ENCODE measurements at places on chromosomes 16 and 17.

DNA sequence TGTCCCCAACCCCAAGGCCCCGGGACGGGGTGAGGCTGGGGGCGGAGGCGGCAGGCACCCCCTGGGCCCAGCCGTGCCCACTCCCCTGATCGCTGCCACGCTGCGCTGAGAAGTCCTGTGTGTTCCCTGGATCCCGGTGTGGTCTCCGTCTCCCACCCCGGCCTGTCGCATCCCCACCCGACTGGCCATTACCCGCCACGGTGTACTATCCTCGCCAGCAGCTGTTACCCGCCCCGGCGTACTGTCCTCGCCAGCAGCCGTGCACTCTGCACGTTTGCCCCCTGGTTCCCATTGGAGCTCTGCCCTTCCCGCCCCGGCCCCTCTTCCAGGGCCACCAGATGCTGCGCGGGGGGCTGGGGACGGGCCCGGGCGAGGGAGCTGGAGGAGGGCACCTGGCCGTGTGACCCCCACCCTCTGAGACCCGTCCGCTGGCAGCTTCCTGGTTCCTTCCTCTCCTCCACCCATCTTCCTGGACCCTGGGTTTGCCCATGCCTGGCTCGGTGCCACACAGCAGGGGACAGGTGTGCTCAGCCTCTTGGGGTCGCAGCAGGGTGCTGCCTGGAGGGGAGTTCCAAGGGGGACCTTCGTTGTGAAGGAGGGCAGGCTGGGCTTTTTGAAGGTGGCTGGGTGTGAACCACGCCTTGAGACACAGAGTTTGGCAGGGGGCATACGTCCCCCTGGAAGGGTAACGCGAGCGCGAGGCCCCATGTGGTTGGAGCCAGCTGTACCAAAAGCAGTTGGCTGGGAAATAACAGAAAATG is 19.7 kb downstream of the BAHCC1 start:
- H3K4me3 ChIP-seq, result no peak overlapping the region
- no peak overlapping the region for H3K27ac ChIP-seq
- no peaks in the 10 kb centered on the region for H3K27me3 ChIP-seq
- H3K36me3 ChIP-seq, result no peaks in the 10 kb centered on the region

GRCh38 chr16:73426433-73427160 is 378.7 kb upstream of the ZFHX3 start:
- no peak for DNase-seq
- H3K27ac ChIP-seq, result no peak overlapping the region
- H3K36me3 ChIP-seq, result no peaks in the 10 kb centered on the region
- H3K4me1 ChIP-seq, result no peaks in the 10 kb centered on the region
- H3K27me3 ChIP-seq, result no peaks in the 10 kb centered on the region
- H3K4me3 ChIP-seq, result no peak overlapping the region

GRCh38 chr16:12896562-12896961 is 4.8 kb upstream of the SHISA9 start:
- H3K36me3 ChIP-seq, result no peaks in the 10 kb centered on the region
- no peaks in the 10 kb centered on the region for H3K27me3 ChIP-seq
- DNase-seq, result no peak
- H3K27ac ChIP-seq, result no peak overlapping the region

- peak overlapping the region; percentile 47 for H3K4me3 ChIP-seq
- H3K27ac ChIP-seq, result no peak overlapping the region
- H3K36me3 ChIP-seq, result no peaks in the 10 kb centered on the region
- peaks cover 5% of the 10 kb centered on the region for H3K4me1 ChIP-seq
- no peaks in the 10 kb centered on the region for H3K27me3 ChIP-seq
- no peak for DNase-seq
Observed at GRCh38 chr17:43994272-43995149, 9.9 kb upstream of the NAGS start.

DNA sequence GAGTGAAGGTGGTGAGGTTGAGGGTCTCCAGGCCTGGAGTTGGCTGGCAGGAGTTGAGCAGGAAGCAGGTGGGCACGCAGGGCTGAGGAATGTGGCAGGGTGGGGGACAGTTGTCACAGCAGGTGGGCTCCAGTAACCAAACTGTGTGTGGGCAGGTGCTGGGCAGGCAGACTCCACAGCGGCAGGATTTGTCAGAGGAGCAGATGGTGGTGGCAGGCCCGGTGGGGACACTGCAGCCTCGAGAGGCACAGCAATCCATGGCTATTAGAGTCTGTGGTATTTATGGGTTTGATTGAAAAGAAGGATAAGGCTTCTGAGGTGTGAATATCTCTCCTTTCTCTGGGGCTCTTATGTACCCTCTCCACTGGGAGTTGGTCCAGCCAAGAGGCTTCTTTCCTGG is at the start of gene KRTAP3-3:
Gene KRTAP3-3 (minus strand): TSS at position 326 of the 400 bp plus-strand sequence. CDS start 67 bp downstream, at position 259.
- no peak within 1 kb of the TSS for H3K27ac ChIP-seq
- no peaks in the 10 kb centered on the region for H3K36me3 ChIP-seq
- H3K4me3 ChIP-seq, result no peak within 1 kb of the TSS
- no peaks in the 10 kb centered on the region for H3K4me1 ChIP-seq
- no peaks in the 10 kb centered on the region for H3K27me3 ChIP-seq

DNA sequence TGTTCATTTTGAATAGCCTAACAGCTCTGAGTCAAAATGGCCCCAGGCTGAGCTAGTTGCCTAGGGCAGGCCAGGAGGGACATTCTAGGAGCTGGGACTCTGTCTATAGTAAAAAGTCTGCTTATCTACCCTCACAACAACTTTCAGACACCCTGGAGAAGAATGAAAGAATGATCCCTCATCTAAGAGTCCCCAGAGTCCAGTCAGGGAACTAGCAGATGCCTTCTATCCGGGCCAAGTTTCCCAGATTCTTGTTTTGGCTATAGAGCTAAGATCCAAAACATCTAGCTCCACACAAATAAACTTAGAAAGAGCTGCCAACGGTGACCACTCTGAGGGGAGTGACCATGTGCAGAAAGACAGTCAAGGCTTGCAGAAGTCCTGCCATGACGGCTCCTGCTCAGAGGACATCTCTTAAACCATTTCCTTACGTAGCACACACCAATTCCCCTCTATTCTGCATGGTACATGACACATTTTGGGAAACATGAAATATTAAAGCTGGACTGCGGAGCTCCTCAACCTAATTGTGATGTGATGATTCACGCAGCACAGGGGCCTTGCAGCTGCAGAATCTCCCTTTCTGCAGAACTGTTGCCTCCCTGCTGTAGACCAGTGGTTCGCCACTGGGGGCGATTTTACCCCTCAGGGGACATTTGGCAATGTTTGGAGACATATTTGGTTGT is 24.2 kb downstream of the FAM20A start:
- H3K27me3 ChIP-seq, result no peaks in the 10 kb centered on the region
- DNase-seq, result no peak
- H3K36me3 ChIP-seq, result no peaks in the 10 kb centered on the region
- H3K4me1 ChIP-seq, result peaks cover 57% of the 10 kb centered on the region
- H3K4me3 ChIP-seq, result no peak overlapping the region

- DNase-seq, result no peak
- peak overlapping the region; percentile 37 for H3K4me3 ChIP-seq
- H3K27ac ChIP-seq, result peak overlapping the region; percentile 78
- H3K4me1 ChIP-seq, result peaks cover 36% of the 10 kb centered on the region
Observed at GRCh38 chr16:79767421-79768275, 167.1 kb upstream of the MAF start.

DNA sequence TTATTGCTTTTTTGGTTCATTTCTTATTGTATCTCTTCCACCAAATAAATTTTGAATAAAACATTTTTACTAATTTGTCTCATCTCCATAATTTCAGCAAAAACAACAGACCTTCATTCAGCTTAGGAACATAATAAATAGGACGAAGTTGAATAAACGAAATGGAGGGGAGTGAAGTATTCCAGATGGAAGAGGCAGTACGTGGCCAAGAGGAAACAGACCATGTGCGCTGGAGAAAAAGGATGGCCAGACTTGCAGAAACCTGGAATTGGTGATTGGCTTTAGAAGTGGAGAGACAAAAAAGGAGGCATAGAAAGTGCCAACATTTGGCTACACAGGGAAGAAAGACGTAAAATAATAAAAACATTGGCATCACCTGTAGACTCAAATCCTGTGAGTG is 113.5 kb downstream of the USP22 start:
- H3K4me3 ChIP-seq, result no peak overlapping the region
- no peaks in the 10 kb centered on the region for H3K36me3 ChIP-seq
- DNase-seq, result no peak
- no peaks in the 10 kb centered on the region for H3K27me3 ChIP-seq
- no peaks in the 10 kb centered on the region for H3K4me1 ChIP-seq
- H3K27ac ChIP-seq, result no peak overlapping the region

DNA sequence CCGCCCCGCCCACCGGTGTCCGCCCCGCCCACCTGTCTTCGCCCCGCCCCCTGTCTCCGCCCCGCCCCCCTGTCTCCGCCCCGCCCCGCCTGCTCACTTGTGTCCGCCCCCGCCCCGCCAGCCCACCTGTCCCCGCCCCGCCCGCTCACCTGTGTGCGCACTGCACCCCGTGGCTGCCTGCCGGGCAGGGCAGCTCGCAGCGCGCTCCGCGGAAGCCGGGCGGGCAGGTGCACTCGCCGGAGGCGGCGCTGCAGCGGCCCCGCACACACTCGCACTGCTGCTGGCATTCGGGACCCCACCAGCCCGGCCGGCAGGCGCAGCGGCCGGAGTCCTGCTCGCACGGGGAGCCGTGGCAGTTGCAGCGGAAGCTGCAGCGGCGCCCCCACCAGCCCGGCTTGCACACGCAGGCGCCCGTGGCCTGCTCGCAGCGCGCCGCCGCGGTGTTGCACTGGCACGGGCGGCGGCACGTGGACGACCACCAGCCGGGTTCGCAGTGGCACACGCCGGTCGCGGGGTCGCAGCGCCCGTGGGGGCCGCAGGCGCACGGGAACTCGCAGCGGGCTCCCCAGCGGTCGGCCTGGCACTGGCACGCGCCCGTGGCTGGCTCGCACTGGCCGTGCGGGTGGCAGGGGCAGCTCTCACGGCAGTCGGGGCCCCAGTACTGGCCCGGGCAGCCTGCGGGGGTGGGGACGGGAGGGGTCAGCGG is 2.1 kb downstream of the SCARF1 start:
- no peak for DNase-seq
- H3K27ac ChIP-seq, result peak overlapping the region; percentile 34
- H3K27me3 ChIP-seq, result no peaks in the 10 kb centered on the region
- peaks cover 30% of the 10 kb centered on the region for H3K4me1 ChIP-seq

- H3K27me3 ChIP-seq, result no peaks in the 10 kb centered on the region
- H3K4me1 ChIP-seq, result no peaks in the 10 kb centered on the region
- peak overlapping the region; percentile 63 for H3K27ac ChIP-seq
- H3K4me3 ChIP-seq, result no peak overlapping the region
- H3K36me3 ChIP-seq, result no peaks in the 10 kb centered on the region
- no peak for DNase-seq
Observed at GRCh38 chr16:2856061-2856670, 1.8 kb downstream of the PRSS22 start.

- no peak overlapping the region for H3K27ac ChIP-seq
- H3K27me3 ChIP-seq, result no peaks in the 10 kb centered on the region
- no peak for DNase-seq
- H3K4me1 ChIP-seq, result peaks cover 27% of the 10 kb centered on the region
- H3K36me3 ChIP-seq, result peaks cover 17% of the 10 kb centered on the region
Observed at GRCh38 chr17:79831265-79832217, 7.7 kb downstream of the CBX4 start.

DNA sequence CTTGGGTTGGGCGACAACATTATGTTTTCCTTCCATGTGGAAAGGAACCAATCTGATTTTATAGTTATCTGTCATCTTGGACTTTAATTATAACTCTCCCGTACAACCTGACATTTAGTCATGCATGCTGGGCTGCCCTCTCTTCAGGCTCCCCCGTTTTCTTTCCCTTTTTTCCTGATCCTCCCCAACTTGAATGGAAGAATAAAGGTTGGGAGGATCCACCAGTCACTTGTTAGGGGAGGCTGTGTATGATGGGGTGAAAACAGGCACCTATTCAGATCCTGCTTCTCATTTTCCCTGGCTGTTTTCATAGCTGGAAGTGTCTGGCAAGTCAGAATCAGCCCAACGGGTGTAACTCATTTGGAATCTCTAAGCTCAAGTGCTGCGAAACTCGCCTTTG is 267.2 kb upstream of the SALL1 start:
- no peaks in the 10 kb centered on the region for H3K27me3 ChIP-seq
- H3K4me1 ChIP-seq, result no peaks in the 10 kb centered on the region
- no peak overlapping the region for H3K4me3 ChIP-seq
- H3K36me3 ChIP-seq, result no peaks in the 10 kb centered on the region

GRCh38 chr17:78272181-78272913 is 40.9 kb downstream of the TMEM235 start:
- no peaks in the 10 kb centered on the region for H3K36me3 ChIP-seq
- H3K27me3 ChIP-seq, result peaks cover 7% of the 10 kb centered on the region
- H3K27ac ChIP-seq, result no peak overlapping the region
- no peak for DNase-seq

DNA sequence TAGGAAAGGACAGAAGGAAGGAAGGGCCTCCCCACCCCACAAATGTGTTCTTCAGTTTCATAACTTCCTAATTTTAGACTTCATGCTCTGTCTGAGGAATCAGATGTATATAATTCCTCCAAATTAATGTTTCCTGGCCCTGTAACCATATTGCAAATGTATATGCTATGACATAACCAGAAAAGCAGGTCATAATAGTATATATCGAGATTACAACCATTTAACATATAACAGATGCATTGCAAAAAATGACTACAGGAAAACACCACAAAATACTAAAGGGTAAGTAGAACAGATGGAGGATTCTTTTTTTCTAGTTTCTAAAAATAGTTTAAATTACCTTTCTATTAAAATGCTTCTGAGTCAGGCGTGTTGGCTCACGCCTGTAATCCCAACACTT is 3.1 kb upstream of the EXOC7 start:
- peaks cover 24% of the 10 kb centered on the region for H3K4me1 ChIP-seq
- no peaks in the 10 kb centered on the region for H3K36me3 ChIP-seq
- no peak overlapping the region for H3K27ac ChIP-seq

- no peaks in the 10 kb centered on the region for H3K4me1 ChIP-seq
- no peak overlapping the region for H3K4me3 ChIP-seq
- no peaks in the 10 kb centered on the region for H3K27me3 ChIP-seq
- no peak overlapping the region for H3K27ac ChIP-seq
- no peak for DNase-seq
Observed at GRCh38 chr17:59190806-59191205, 19.0 kb upstream of the SMG8 start.

- no peaks in the 10 kb centered on the region for H3K27me3 ChIP-seq
- peaks cover 81% of the 10 kb centered on the region for H3K36me3 ChIP-seq
- no peak overlapping the region for H3K4me3 ChIP-seq
Observed at GRCh38 chr17:64055183-64056142, 35.0 kb upstream of the ICAM2 start.

GRCh38 chr17:72515291-72516065 is 394.7 kb downstream of the SOX9 start:
- no peak for DNase-seq
- no peaks in the 10 kb centered on the region for H3K27me3 ChIP-seq
- H3K4me1 ChIP-seq, result peaks cover 5% of the 10 kb centered on the region
- H3K27ac ChIP-seq, result no peak overlapping the region

- H3K4me1 ChIP-seq, result peaks cover 18% of the 10 kb centered on the region
- no peak overlapping the region for H3K27ac ChIP-seq
- H3K27me3 ChIP-seq, result no peaks in the 10 kb centered on the region
- no peak for DNase-seq
Observed at GRCh38 chr16:974611-975261, 4.0 kb upstream of the LMF1 start.

GRCh38 chr17:59769887-59770286 is 62.4 kb downstream of the VMP1 start:
- H3K4me1 ChIP-seq, result no peaks in the 10 kb centered on the region
- H3K27me3 ChIP-seq, result no peaks in the 10 kb centered on the region
- no peaks in the 10 kb centered on the region for H3K36me3 ChIP-seq
- H3K4me3 ChIP-seq, result no peak overlapping the region
- DNase-seq, result no peak

- H3K4me3 ChIP-seq, result no peak overlapping the region
- H3K4me1 ChIP-seq, result no peaks in the 10 kb centered on the region
- no peak for DNase-seq
- no peak overlapping the region for H3K27ac ChIP-seq
- H3K36me3 ChIP-seq, result peaks cover 58% of the 10 kb centered on the region
Observed at GRCh38 chr16:28482026-28482425, 9.8 kb downstream of the CLN3 start.
